ENCODE measurements at places on chromosomes 1 and 21.

DNA sequence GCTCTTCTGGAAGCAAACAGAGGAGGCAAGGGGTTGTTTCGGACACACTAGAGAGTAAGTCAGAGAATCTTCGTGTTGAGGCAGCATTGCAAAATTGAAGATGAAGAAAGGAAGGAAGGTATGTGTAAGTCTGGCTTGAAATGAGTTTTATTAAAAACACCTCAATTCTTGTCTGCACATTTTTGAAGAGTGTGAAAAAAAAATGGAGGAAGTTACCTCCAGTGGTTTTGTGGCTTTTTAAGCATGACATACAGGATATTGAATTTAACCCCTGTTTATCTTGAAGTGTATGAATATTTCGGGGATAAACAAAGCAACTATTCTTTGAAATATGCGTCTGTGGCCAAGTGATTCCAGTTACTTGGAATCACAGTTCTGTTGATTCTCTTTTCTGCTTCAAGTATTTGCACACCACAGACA is 203.2 kb upstream of the SGIP1 start:
- no peak for DNase-seq

DNA sequence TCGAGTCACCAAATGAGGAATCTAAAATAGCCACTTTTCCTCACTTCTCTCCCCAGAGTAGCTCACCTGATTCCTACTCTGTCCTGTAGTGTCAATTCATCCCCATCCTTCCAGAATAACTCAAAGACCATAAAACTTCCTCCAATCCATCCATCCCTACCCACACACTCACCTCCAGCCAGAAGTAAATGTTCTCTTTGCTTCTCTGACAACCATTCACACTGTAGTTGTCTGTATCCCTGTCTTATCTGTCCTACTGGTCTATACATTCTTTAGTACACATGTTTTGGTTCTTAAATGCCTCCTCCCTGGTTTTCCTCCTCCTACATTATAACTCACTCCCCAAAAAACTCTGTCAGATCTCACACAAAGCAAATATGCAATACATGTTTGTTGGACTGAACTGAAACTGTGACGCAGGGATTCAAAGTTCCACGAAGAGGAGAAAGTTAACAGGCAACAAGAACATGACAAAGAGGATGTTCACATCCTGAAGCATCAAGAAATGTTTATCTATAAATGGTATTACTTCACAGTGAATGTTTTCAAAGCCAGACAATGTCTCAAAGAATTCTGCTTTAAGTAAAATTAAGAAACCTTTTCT is 11.0 kb downstream of the TP53BP2 start:
- DNase-seq, result no peak

GRCh38 chr1:187985897-187986654 is 1157.3 kb downstream of the PLA2G4A start:
- DNase-seq, result no peak

DNA sequence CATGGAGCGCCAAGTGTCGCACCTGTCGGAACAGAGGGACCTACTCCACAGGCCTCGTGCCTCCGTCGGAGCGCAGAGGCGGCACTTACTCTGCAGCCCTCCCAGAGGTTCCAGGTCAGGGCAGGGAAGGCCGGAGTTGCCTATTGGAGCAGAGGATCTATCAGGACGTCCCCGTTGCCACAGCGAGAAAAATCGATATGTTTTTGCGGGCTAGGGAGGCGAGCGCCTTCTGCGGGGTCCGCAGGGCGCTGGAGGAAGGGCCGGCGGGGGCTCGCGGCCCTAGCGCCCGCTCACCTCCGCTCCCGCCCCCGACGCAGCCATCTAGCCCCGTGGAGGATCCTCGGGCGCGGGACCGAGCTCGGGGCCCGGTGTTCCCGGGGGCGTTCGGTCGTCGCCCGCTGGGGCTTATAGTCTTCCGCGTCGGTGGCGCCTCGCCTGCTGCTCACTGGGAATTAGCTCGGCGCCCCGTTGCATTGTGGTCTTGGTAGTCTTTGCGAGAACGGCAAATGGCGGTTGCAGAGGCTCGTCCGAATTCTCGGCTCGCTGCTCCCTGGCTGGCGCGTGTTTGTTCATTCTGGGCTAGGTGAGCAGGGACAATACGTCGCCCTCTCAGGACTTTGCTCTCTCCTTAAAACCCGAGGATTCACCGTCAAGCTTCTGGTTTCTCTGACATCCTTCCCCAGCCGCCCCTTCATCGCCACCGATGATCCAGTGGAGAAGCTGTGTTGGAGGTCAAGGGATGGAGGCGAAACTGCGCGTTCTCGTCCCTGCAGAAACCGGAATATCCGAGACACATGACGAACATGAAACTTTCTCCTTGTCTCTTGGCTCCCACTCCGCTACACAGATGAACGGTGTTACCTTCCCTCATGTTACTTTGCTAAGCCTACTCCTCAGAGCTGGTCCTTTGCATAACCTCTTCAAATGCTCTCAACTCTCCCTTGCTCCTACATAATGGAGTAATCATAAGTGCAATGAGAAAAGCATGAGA is at the start of gene JTB:
TSS of gene JTB (minus strand) at position 425 of the 991 bp plus-strand sequence. CDS start at position 3, 422 bp downstream.
- DNase-seq, result peak; percentile 83

GRCh38 chr1:68984289-68984688 is 487.4 kb upstream of the DEPDC1 start:
- no peak for DNase-seq

DNA sequence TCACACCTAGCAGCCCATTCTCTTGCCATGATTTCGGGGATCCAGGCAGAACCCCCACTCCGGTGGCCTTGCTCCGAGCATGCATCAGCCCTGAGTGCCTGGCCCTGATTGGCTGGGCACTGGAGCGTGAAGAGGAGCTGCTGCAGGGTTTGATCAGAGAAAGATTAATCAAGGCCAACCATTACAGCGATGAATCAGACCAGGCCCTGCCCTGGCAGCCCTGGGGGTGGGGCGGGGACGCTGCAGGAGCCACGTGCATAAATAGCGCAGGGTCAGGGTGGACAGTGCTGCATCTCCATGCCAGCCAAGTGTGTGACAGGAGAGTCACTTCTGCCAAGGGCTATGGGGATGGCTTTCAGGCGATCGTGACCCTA is 3.4 kb upstream of the FAM131C start:
- DNase-seq, result no peak

DNA sequence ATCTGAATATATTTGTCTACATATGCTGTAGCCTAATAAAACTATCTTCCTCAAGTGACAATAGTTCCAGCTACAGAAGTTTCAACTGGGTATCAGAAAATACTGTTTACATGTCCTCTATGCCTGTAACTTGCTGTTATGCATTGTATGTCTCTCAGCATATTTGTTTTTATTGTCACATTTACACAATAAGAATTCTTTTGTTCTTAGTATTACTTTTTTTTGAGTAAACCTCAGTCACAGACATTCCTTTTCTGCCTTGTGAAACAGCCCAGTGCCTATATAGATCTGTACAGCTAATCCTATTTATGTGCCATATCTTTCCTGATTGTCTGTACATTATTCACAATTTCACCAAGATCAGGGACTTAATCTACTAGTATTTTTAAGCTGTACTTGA is 565.2 kb downstream of the NEGR1 start:
- DNase-seq, result no peak

GRCh38 chr1:180042988-180043622 is 88.5 kb downstream of the CEP350 start:
- no peak for DNase-seq

DNA sequence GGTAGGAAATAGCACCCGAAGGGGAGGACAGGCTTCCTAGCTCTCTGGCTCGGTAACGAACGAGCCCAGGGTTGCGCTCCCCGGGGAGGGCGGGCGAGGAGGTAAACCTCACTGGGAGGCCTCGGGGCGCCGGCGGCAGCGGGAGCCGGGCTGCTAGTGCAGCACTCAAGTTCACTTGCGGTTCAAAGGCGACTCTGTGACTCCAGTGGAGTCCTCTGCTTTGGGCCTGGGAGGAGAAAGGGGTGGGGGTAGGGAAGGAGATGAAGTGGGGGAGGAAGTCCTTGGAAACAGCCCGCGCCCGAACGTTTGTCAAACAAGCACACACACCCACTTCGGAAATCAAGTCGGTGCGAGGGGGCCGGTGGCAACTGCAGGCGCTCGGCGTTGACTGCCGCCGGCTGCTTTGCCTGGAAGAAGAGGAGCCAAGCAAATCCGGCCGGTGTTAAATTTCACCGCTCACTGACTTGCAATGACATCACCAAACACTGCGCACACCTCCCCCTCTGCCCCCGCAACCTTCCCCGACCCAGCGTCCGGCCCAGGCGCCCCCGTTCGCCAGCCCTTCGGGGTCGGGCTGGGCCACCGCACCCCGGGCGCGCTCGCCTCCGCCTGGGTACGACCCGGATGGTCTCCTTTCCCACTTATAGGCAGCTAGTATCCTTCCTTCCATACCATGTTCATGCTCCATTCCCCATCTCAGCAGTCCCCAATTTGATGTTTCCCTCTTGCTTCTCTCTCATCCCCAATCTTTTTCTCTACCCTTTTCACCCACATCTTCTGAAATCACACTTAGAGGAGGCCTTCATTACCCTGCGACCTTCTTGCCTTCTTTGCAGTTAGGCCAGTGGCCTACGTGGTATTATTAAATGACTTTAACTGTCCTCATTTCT is at the start of gene COL24A1:
TSS of gene COL24A1 (minus strand) at position 207 of the 890 bp plus-strand sequence. CDS start 376 bp downstream, outside the sequence.
- DNase-seq, result no peak

DNA sequence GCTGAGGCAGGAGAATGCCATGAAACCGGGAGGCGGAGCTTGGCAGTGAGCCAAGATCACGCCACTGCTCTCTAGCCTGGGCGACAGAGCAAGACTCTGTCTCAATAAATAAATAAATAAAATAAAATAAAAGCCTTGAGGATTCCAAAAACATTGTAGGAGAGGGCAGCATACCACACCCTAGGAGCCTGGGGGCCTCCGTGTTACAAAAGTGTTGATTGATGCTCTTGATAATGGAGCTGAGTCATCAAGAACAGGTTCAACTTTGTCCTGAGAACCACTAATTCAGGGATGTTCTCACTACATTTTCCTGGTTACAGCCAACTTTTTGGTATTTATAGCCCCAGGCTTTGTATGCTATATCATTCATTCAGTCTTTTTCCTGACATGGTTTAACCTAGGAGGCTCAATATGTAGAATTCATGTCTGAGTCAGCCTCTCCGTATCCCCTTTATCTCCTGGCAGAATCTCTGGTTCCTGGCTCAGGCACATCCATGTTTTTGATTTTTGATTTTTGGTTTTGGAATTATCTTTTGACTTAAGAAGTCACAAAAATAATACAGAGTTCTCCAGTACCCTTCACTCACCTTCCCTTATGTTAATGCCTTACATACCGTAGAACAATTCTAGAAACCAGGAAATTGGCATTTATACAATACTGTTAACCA is 69.4 kb downstream of the LRRC8D start:
- peak; percentile 22 for DNase-seq

DNA sequence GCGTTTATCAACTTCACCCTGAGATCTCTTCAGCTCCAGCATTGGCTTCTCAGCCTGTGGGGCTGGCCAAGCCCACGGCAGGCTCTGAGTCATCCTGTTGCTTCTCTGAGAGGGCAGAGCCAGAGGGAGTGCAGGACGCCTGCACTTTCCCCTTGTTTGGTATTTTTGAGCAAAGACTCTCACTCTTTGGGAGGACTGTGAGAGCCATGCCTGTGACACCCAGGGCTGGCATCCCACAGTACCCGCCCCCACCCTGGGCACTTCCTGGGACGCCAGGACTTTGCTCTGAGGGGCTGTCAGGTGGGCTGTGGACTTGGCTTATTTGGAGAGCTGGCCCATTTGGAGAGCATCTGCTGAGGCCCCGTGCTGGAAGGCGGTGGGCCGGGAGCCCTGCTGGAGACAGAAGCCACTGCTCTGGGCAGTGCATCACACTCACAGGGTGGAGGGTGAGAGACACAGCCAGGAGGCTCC is 37.4 kb downstream of the VANGL1 start:
- no peak for DNase-seq

GRCh38 chr21:34019402-34019801 is 54.0 kb upstream of the MRPS6 start:
- no peak for DNase-seq

DNA sequence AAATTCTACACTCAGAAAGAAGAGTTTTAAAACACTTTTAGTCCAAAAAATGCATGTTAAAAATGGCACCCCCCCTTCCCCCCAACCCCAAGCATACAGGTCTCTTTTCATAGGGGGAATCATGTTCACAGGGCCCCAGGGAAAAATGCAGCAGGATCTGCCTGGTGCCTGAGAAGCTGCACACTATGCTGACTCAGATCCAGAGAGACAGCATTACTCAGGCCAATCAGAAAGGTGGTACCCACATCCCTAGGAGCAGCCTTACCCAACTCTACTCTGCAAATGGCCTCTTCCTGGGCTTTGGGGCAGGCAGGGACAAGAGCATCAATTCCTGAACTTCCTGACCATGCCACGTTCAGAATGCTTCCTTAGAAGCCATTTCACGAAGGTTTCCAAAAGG is 119.0 kb downstream of the HIVEP3 start:
- DNase-seq, result no peak

- no peak for DNase-seq
Measured at GRCh38 chr1:10204003-10204642, 6.2 kb upstream of the KIF1B start.

- no peak for DNase-seq
Measured at GRCh38 chr21:31176725-31177124, 138.4 kb upstream of the KRTAP19-8 start.

DNA sequence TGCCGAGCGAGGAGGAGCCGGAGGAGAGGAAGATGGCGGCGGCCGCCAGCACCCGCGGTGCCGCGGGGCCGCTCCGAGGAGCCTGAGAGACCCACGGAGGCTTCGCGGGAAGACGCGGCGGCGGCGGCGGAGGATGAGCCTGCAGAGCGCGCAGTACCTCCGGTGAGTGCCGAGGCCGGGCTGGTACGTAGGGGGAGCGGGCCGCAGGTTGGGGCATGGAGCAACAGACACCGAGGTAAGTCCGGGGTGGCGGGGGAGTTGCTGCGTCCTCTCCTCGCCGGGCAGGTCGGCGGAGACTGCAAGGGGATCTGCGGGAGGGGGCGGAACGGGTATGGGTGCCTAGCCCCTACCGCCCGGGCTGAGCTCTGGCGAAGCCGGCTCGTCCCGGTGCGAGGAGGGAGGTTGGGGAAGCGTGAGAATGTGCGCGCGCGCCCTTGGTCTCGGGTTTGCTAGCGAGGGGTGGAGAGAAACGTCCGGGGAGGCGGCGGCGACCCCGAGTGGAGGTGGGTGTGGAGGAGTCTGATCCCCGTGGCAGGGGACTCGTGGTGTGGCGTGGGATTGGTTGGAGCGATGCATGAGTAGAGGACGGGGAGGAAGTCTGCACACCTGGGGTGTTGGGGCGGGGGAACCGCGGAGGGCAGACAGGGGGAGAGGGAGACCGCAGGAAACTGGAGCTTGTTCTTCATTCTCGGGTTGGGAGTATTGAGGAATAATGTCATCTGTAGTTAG is at the start of gene SMG7:
TSS of gene SMG7 (plus strand) at position 12 of the 729 bp plus-strand sequence. CDS start at position 134, 122 bp downstream.
- DNase-seq, result peak; percentile 54

DNA sequence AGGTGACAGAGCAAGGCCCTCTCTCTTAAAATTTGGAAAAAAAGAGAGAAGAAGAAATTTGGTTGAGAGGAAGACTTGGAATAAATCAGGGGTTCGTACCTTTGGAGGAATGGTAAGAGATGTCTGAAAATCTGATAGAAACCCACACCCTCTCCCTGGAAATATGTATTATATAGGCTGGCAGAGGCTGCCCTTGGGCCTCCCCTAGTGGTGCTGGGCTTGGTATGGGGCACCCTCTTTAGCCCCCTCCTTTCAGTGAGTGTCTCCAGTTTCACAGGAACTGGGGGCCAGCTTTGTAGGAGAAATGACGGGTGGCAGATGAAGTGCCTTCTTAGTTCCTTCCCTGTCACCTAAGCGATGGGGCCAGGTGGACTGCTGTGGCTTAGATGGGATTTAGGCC is 82.9 kb upstream of the SLC2A1 start:
- no peak for DNase-seq

All from SJSA1 (cell line).